ENCODE measurements at places on chromosomes 3 and 15.
A peak's percentile ranks its signal among the peaks of the same experiment; 100 is the strongest.

DNA sequence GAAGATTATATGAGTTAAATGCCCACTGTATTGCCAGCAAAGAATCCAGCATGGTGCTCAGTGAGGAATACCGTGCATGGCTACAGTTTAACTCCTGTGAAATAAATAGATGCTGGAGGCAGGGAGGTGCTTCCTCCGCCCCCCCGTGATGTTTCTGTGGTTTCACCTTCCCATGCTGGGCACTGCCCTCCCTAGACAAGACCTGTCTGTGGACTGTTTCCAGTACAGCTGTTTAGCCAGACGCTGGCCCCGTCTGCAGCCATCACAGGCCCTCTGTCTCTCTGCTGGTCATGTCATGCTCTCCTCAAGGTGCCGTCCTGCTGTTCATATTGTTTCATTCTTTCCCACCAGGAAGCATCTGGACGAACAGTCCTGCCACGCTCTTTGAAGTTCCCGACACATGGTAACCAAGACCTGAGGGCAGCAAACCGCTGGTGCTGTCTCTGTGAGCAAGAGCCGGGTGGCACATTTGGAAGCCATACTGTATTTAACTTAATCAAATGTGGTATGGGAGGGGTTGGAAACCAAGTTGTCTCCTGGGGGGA is 31.4 kb downstream of the GOLGA8S start:
- no peak for DNase-seq

DNA sequence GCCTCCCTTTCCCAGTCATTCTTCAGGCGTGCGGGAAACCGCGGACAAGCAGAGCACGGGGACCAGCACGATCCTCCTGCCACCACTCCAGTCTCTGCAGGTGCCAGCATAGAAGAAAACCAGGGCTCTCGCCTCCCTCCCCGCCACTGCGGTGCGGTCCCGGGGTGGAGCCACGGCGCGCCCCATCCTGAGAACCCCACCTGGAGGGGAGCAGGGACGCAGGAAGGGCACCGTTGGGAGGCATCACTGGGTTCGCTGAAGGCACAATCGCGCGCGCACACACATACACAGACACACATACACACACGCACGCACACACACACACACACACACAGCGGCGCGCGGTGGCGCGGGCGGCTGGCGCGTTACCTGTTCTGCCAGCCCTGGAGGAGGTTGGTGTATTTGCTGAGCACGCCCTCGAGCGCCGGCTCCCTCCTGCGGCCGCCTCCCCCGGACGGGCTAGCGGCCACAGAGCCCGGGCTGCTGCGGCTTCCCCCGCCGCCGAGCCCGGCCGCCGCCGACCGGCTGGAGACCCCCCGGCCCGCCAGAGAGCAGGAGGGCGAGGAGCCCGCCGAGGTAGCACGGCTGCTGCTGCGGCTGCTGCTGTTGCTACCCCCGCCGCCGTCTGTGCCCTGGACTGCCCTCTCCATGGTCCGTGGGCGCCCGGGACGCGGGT is 394 bp downstream of the OSBPL10 start:
- peak; percentile 21 for DNase-seq

GRCh38 chr15:63899193-63899592 is 65.4 kb upstream of the HERC1 start:
- DNase-seq: no peak

DNA sequence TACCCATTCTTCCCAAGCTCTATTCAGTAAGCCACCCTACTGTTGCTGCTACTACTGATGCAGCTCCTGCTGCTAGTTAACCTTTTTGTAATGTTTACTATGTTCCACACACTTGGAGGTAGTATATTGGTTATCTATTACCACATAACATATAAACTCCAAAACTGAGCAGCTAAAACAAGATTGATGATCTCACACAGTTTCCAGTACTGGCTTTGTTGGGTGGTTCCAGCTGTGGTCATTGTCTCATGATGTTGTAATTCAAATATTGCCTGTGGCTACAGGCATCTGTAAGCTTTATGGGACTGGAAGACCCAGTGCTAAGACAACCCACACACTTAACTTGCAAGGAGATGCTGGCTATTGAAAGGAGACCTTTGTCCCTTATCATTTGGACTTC is 556.2 kb upstream of the SUCLG2 start:
- no peak for DNase-seq

DNA sequence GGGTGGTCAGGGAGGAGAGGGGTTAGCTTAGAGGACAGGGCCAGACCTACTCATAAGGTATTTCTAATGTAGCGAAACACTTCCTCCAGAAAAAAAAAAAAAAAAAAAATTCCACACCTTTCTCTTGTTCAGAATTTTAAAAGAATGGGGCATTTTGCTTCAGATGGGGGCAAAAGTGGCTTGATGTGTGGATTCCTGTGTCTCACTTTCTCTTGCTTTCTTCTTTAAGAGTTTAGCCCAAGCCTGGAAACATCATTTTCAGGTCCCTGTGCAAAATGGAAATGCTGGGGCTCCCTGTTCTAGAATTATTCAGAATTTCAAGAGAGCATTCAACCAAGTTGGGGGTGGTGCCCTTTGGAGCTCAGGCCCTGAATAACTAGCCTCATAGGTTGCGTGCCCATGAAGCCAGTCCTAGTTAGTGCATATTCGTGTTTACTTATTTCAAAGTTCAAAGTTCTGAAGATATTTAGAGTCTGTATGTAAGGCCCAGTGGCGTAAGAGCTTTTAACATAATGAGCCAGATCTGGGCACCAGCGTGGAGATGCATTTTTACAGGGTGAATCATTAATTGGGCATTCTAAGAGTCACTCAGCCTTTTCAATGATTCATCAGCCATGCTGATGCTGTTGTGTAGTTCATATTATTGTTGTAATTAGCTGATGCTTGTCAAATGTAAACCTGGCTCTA is 104.5 kb downstream of the RPLP1 start:
- no peak for DNase-seq

DNA sequence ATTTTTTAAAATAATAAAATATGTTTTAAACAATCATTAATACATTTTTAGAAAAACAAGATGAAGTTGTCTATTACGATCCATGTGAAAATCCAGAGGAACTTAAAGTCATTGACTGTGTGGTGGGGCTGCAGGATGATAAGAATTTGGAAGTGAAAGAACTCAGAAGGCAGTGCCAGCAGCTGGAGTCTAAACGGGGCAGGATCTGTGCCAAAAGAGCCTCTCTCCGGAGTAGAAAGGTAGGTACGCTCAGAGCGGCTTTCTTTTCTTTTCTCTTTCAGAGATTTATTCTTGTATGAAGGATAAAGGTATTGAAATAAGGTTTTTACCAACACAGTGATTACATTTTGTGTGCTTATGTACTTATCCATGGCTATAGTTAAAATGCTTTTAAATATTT is 13.6 kb downstream of the WHAMM start:
- DNase-seq: no peak

DNA sequence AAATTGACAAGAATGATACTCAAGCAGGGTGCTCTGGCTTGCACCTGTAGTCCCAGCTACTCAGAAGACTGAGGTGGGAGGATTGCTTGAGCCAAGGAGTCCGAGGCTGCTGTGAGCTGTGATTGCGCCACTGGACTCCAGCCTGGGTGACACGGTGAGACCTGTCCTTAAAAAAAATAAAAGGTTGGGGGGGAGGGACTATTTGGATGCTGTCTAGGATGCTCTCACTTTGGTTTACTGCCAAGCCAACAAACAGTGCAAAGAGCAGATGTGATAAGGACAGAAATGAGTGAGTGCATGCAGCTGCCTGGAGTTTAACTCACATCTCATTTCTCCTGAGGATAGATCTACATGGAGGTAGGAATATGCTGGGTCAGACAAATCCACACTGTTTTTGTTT is 130.0 kb downstream of the FRMD4B start:
- DNase-seq: no peak

GRCh38 chr15:68326711-68327354 is 49.3 kb downstream of the FEM1B start:
- DNase-seq: no peak

- DNase-seq: no peak
Observed at GRCh38 chr15:85711580-85712192, 83.0 kb downstream of the KLHL25 start.

GRCh38 chr3:94303897-94304296 is 241.0 kb downstream of the NSUN3 start:
- no peak for DNase-seq

DNA sequence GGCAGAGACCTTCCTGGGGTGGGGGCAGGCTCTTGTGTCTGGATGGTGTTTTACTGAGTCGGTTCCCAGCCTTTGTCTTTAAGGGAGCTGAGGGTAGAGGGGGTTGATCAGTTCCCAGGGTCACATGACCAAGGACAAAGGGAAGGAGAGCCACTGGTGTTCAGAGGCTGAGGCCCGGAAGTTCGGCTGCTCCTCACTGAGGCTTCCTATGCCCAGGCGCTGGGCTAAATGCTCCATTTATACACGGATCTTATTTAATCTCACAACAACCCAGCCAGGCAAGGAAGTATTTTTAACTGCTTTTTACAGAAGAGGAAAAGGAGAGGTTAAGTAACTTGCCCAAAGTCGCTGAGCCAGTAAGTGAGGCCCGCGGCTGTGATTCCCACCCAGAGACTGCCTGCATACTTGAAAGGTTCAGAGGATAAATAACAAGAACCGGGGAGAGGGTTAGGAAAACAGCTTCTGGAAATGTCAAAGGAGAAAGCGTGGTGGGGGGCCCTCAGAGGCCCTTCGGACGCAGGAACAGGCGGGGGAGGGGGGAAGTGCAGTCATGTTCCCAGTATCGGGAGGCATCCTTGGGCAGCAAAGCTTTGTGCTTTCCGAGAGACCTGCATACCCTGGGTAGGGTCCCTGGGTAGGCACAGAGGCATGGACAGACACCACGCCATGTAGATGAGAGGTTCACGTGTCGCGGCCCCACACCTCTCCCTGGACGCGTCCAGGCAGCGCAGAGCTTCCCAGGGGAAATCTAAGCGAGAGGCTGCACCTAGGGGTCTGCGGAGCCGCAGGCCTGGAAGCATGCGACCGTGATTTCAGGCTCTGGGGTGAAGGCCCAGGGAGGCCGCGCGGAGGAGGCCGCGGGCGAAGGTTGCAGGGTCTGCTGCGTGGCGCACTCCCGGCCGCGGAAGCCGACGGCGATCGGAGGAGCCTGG is 21.3 kb downstream of the EPHB3 start:
- DNase-seq: no peak

DNA sequence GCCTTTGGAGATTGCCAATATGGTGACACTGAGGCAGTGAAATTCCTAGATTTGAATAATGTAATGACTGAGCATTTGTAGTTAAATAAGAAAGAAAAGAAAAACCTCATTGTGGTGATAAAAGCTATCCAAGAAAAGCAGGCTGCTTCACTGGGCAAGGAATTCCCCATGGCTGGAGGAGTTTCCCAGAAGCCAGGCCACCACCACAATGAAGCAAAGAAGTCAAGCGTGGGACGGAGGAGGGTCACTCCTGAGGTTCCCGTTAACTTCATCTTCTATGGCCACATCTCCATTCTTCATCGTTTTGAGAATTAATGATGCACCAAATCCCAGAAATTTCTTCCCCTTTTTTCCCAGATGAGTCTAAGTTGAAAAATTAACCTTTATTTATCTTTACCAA is 185.8 kb upstream of the BCL6 start:
- no peak for DNase-seq

- DNase-seq: no peak
Observed at GRCh38 chr3:169968224-169968885, 1.7 kb downstream of the SEC62 start.

DNA sequence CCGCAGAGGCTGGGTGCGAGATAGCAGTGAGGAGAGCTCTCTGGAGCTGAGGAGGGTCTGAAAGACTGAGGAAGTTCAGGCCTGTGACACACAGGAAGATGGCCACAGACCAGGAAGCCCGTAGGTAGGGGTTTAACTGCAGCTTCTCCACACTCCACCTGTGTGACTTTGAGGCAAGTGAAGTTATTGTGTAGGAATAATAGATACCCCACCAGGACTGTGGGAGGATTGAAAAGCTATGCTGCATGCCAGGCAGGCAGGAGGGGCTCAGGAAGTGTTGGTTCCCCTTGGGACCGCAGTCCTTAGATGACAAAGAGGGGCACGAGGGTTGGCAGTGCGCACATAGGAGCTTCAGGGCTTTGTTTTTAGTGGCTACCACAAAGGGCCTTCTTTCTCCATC is 50.9 kb downstream of the MAGEF1 start:
- DNase-seq: no peak

DNA sequence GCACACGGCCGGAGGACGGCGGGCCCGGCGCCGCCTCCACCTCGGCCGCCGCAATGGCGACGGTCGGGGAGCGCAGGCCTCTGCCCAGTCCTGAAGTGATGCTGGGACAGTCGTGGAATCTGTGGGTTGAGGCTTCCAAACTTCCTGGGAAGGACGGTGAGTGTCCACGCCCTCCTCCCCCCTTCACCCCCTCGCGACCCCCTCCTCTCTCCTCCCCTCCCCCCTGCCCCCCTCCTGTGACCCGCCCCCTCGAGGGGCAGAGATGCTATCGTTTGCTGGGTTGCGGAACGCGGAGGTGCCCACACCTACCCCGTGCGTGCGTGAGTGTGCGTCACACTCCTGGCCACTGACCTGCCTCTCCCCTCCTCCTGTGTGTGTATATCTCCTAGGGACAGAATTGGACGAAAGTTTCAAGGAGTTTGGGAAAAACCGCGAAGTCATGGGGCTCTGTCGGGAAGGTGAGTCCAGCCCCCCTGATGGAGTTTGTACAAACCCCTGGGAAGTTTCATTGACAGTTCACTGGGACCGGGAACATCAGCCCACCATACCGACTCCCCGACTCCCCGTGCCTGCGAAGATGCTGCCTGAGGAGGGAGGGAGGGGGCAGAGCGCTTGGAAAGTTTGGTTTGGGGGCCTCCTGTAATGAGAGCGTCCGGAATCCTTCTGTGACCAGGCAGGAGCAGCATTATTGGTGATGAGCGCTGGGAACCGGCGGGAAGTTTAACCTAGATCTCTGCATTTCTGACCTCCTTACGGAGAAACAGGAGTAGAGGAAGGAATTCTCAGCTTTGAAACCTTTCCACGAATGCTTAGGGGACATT is 795 bp upstream of the SCAANT1 start:
- DNase-seq: peak; percentile 12

DNA sequence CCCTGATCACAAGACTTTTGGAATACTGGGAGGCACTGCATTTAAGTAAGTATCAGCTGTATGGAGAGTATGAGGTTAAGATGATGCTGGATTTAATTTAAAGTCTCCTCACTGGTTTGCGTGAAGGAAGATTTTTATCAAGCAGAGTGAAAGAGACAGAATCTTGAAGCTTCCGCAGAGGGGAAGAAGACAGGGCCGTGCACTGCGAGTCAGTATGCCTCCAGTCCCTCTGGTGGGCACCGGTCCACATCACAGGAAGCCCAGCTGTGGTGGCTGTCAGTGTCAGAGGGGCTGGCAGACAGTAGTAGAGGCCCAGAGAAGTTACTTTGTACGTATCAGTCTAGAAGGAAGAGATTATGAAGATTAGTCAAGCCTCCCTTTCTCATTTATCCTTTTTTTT is 379.0 kb upstream of the TPRG1 start:
- DNase-seq: no peak
